ENCODE measurements at places on chromosomes 5 and 9. TPM values are rescaled to one million over a fixed set of nuclear protein-coding genes. Genes with fewer than 3 reads are reported as not detected.

Gene KCNN2
- total RNA-seq: 0.32 TPM

Gene POC5
- total RNA-seq: 8.7 TPM

Gene CD180
- total RNA-seq: 3.0 TPM

Gene RPP25L
- 9.8 TPM for total RNA-seq

Gene LOX
- 40.9 TPM for total RNA-seq

Gene ZBTB43
- 18.4 TPM for total RNA-seq

Gene FLT4
- total RNA-seq: 13.7 TPM

Gene C5orf58
- not detected for total RNA-seq

Gene TLE1
- 31.0 TPM for total RNA-seq

Gene SLC6A19
- total RNA-seq: not detected

Gene HSPA9
- 110 TPM for total RNA-seq

Gene MYMK
- not detected for total RNA-seq

Gene AQP3
- total RNA-seq: 2.8 TPM

Gene TEK
- 26.0 TPM for total RNA-seq

Gene ATOX1
- total RNA-seq: 64.7 TPM

Gene ZNF879
- 6.1 TPM for total RNA-seq

Gene C5orf63
- 6.2 TPM for total RNA-seq

Gene DMRTA1
- 0.13 TPM for total RNA-seq
